Effector memory CD4-positive, alpha-beta T cell (primary cell): ENCODE measurements at places on chromosomes 5 and 9.
A peak's percentile ranks its signal among the peaks of the same experiment; 100 is the strongest.

- DNase-seq = no peak
Measured at GRCh38 chr9:6268826-6269397, 53.3 kb downstream of the IL33 start.

DNA sequence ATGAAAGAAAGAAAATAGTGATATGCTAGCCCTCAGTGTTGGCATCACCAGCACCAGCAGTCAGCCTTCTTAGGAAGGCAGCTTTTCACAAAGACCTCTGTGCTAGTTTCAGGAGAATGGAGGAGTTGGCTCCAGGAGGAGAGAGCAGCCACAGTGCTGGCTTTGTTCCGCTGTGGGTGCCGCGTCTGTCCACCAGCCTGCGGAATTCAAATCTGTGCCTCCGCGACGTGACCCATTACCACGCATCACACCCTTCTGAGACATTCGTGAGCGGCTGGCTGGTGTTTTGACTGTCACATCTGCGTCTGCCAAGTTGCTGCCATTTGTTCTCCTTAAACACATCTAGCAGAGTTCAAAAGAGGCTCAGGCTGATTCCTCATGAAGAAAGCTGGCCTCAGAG is 34.4 kb downstream of the SNX18 start:
- DNase-seq = no peak

DNA sequence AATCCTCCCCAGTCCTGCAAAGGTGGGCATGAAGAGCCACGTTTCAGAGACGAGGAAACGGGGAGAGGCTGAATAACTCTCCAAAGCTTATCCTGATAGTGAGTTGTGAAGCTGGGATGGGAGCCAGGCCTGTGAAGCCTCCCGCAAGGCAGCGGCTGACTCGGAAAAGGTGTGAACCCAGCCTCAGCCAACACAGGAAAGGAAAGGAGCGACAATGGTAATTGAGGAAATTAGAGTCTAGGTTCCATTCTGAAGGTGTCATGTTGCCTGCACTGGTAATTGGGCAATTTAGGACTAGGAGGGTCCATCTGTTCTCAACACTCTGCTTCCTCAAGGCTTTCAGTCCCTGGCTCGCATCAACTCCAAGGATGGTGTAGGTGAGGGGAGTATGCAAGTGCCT is 83.4 kb downstream of the LIFR start:
- DNase-seq = no peak

GRCh38 chr9:128211186-128211980 is 8.2 kb downstream of the DNM1 start:
- DNase-seq = no peak

DNA sequence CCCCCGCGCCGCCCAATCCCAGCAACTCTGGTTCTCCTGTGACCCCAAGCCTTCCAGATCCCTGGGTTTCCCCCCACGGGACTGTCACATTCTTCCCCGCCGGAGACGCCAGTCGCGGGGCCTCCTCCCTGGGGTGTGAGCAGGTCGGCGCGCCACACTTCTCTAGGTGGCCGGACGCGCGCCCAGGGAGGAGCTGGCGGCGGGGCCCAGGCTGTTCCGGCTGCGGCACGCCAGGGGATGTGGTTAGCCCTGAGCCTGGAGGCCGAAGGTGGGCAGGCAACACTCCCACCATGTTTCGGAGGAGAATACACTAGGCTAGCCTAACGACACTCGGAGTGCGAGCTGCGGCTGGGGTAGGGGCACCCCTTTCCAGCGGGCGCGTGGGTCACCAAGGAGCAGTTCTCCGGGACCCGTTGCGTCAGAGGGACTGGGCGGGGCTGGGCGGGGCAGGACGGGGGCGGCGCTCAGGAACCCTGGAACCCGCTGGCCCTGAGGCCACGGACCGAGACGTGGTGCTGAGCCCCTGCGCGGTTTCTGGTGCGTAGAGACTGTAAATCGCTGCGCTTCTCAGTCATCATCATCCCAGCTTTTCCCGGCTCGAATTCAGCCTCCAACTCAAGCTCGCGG is at the start of gene SLC27A6:
TSS of gene SLC27A6 (plus strand) at position 478 of the 627 bp plus-strand sequence. CDS start 650 bp downstream, outside the sequence.
- no peak for DNase-seq

DNA sequence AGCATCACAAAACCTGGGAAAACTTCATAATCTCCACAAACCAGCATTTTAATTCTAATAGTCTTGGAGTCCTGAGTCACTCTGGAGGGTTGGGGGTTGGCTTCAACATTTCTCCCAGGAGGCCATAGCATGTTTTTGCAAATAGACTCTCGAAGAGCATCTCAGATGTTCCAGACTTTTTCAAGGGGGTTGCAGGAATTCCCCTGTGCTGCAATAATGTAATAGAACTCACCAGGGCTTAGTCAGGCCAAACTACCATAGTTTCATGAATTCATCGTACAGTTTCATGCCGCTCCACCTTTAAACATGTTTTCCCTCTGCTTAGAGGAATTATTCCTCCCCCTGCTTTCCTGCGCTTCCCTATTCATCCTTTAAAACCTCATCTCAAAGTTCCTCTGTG is 499.5 kb upstream of the KLF4 start:
- no peak for DNase-seq

DNA sequence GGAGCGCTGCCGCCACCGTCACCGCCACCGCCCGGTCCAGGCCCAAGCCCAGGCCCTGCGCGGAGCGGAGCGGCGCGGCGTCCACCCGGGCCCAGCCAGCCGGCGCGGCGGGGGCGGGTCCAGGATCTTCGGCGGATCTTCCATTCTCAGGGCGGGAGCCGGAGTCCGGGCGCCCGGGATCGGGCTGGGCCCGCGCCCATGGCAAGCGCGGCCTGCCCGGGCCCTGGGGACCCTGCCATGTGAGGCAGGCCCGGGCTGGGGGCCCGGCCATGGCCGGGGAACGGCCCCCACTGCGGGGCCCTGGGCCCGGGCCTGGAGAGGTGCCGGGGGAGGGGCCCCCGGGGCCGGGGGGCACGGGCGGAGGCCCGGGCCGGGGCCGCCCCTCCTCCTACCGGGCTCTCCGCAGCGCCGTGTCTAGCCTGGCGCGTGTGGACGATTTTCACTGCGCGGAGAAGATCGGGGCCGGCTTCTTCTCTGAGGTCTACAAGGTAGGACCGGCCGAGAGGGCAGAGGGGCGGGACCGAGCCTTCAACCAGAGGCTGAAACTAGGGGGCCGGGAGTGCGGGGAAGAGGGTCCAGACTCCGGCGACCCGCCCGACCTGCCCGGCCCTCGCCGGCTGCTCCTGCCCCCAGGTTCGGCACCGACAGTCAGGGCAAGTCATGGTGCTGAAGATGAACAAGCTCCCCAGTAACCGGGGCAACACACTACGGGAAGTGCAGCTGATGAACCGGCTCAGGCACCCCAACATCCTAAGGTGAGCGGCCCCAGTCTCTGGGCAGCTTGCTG is 482 bp downstream of the TESK1 start:
- no peak for DNase-seq

DNA sequence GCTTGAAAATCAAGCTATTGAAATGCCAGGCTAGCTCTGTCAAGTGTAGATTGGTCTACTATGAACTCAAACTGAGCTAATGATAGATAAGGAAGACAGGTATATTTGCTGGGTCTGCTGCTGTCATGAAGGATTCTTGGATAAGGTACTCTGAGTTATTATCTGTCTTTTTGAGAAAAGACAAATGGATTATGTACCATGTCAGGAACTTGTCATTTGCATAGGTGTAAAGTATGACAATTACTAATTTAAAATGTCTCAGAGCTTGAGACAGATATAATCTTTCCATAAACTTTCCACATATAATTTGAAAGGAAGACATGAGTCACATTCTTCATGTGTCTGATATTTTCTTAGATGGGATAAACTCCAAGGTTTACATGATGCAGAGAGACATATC is 594.1 kb upstream of the PTPRD start:
- DNase-seq = no peak

- no peak for DNase-seq
Measured at GRCh38 chr9:23677446-23677845, 148.6 kb downstream of the ELAVL2 start.

GRCh38 chr5:173496883-173497255 is 119.6 kb downstream of the BOD1 start:
- DNase-seq = no peak

GRCh38 chr5:58077966-58078365 is 381.9 kb downstream of the PLK2 start:
- no peak for DNase-seq

DNA sequence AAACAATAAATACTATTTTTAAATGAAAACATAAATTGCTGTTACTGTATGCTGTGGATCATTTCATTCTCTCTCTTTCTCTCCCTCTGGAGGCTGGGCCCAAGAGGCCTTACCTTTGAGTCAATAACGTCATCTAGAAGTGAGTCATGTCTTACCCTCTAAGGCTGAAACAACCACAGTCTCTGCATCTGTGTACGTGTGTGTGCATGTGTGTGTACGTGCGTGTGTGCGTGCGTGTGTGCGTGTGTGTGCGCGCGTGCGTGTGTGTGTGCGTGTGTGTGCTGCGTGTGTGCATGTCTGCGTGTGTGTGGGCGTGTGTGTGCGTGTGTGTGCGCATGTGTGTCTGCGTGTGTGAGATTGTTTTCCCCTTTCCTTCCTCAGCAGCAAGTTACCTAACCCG is 13.6 kb upstream of the IL17B start:
- no peak for DNase-seq

DNA sequence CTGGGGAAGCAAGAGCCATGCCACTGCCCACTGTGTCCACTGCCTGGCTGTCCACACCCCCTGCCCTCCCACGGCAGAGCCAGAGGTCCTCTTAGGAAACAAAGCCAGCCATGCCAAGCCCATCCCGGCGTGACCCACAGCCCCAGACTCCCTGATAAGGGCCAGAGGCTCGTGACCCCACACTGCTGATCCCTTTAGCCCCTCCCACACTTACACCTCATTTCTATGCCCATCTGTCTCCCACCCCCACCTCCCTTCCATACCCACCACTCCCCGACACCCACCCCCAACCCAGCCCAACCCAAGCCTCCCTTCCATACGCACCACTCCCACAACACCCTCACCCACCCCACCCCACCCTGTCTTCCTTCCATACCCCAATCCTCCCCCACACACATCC is 17.3 kb downstream of the PTGES start:
- DNase-seq = no peak

DNA sequence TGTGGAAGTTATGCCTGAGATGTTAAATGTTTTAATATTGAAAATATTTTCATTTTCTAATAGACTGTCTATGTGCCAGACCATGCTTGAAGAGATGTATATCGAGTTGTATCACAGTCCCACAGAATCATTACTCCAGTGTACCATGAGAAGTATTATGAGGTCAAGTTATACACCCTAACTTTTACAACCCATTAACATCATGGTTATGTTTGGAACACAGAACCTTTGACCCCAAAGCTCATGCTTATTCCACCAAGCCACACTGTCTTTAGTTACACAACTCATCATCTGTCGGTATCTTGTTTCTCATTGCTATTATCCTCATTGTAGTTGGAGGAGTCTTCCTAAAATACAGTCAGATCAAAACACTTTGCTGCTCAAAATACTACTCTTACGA is 248.0 kb downstream of the KCTD16 start:
- no peak for DNase-seq

DNA sequence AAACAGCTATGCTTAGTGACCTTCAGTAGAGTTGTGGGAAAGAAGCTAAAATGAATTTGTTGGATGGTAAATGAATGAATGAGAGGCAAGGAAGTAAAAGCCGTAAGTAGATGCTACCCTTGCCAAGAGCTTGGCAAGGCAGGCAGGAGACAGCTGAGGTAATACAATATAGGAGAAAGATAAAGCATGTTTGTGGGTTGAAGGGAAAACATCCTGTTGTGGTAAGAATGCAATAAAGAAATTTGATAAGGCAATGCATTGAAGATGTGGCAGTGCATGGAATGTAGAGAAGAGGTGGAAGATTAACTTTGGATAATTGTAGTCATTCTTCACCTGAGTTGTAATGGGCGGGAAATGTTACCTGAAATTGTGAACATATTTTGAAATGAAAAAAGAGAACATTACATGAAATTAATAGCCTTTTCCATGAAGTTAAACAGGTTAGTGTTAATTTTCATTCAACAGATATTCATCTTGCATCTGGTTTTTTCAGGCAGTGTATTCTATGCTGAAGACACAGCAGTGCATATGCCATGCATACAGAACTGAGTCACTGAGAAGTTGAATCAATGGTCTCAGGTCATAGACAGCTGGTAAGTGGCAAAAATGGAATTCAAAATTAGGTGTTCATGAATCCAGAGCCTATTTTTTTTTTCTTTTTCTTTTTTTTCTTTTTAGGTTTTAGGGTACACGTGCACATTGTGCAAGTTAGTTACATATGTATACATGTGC is 43.4 kb upstream of the SPINK5 start:
- DNase-seq = no peak

DNA sequence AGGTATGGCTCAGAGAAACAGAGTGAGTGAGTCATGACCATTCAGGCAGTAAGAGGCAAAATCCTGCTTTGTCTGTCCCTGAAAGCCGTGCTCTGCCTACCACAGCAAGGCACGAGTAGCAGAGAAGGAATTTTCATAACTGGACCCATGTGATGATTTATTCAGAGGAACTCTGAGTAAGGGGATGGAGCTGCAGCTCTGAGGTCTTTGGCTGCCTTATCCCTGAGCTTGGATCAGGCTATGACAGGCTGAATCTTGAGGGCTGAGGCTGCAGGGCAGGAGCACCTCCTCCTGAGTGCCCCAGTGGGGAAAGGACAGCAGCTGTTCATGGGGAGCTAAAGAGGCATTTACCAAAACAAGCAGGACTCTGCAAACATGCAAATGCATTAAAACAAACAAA is 183.4 kb downstream of the PAPPA start:
- no peak for DNase-seq

GRCh38 chr9:70581214-70581954 is 166.9 kb upstream of the KLF9 start:
- DNase-seq = no peak

GRCh38 chr9:134065612-134066419 is 2.0 kb downstream of the BRD3 start:
- DNase-seq = peak; percentile 17

GRCh38 chr5:38677636-38678035 is 121.2 kb upstream of the LIFR start:
- no peak for DNase-seq

- DNase-seq = no peak
Measured at GRCh38 chr5:129716235-129716634, 31.7 kb upstream of the MINAR2 start.

GRCh38 chr5:145981589-145982571 is 45.5 kb downstream of the SH3RF2 start:
- DNase-seq = no peak

GRCh38 chr9:77802515-77803293 is 154.6 kb upstream of the GNA14 start:
- no peak for DNase-seq

- no peak for DNase-seq
Measured at GRCh38 chr5:168972731-168973130, 328.2 kb downstream of the SLIT3 start.

GRCh38 chr9:81031422-81032029 is 657.8 kb downstream of the TLE1 start:
- DNase-seq = no peak

GRCh38 chr5:1205255-1206180 is 4.1 kb downstream of the SLC6A19 start:
- no peak for DNase-seq
